ENCODE measurements at places on chromosomes 5 and 9. TPM values are rescaled to one million over a fixed set of nuclear protein-coding genes. Genes with fewer than 3 reads are reported as not detected.

Gene C9orf153
- total RNA-seq = not detected

Gene PCDHGA9
- 0.17 TPM for total RNA-seq

Gene FAM53C
- 27.4 TPM for total RNA-seq

Gene MARCHF11
- total RNA-seq = 0.30 TPM

Gene SLC36A3
- not detected for total RNA-seq

Gene HNRNPA0
- total RNA-seq = 5.8 TPM

Gene RGS7BP
- not detected for total RNA-seq

Gene STPG3
- total RNA-seq = not detected

Gene NIPAL4
- 0.44 TPM for total RNA-seq

Gene FOXD4
- 0.05 TPM for total RNA-seq

Gene SPIN1
- 149 TPM for total RNA-seq

Gene TAF11L5
- total RNA-seq = not detected

Gene LCN10
- total RNA-seq = not detected
